Motor neuron (in vitro differentiated cells): ENCODE measurements at places on chromosomes 6 and 20.

GRCh38 chr6:28648035-28648877 is 122.6 kb downstream of the GPX5 start:
- ATAC-seq = peak; percentile 87

DNA sequence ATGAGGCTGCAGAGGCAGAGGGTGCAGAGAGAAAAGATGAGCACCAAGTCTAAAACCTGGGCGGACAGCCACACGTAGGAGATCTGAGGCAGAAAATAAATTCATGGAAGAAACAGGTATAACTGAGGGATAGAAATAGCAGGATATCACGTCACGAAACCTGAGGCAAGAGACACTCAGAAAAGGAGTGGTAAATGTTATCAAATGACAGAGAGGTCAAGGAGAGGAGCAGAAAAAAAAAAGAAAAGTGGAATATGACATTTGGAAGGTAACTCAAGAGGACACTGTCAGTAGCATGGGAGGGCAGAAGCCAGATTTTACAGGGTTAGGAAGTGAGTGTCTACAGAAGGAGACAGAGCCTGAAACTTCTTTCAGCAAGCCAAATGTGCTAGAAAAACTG is 84.2 kb upstream of the FBXL4 start:
- no peak for ATAC-seq

DNA sequence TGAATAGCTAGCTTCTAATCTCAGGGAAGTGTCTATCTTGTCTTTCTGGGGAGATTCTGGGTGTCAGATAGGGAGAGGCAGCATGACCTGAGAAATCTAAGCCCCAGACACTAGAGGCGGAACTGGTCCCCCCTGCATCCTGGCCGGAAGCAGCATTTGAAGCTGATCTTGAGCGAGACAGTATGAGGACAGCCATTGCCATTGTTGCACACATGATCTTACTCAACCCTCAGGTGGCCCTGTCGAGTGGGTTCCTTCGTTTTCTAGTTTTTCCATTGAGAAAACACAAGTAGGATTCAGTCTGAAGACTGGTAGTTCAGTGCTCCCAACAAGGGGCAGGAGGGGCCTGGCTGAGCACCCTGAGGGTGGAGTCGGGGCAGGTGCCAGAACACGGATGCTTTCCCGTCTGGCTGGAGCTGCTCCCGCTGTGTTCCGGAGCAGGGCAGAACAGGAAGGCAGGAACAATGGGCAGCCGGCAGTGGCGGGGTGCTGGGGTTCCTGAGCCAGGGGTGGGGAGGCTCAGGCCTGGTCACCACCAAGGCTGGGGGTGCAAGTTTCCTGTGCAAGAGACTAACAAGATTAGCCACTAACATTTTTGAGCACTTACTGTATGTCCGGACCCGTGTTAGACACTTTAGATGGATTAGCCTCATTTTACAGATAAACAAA is 7.9 kb upstream of the SDCBP2 start:
- ATAC-seq = peak; percentile 41

DNA sequence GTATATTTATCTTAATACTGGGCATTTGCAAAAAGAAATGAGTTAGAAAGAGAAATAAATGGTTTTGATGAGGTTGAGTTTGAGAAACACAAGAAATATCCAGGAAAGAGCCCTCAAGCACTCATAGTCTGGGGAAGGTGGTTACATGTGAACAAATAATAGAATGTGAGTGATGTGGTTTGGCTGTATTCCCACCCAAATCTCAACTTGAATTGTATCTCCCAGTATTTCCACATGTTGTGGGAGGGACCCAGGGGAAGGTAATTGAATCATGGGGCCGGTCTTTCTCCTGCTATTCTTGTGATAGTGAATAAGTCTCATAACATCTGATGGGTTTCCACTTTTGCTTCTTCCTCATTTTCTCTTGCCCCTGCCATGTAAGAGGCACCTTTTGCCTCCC is 334.1 kb downstream of the COL12A1 start:
- no peak for ATAC-seq

DNA sequence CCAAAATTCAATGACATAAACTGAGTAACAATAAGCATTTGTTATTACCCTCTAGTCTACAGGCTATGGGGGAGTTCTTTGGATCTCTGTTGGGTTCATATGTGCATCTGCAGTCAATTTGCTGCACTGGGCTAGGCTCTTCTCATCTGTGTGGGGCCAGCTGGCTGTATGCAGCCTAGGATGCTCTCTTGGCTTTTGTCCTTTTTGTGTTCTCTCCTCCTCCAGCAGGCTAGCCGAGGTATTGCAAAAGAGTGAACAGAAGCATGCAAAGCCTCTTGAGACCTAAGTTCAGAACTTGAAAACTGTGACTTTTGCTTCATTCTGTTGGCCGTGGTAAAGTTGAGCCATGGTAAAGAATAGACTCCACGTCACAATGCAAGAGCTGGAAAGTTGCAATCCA is 62.8 kb upstream of the FOXO3 start:
- peak; percentile 70 for ATAC-seq

- ATAC-seq = no peak
Measured at GRCh38 chr6:53983301-53983700, 127.9 kb upstream of the MLIP start.

DNA sequence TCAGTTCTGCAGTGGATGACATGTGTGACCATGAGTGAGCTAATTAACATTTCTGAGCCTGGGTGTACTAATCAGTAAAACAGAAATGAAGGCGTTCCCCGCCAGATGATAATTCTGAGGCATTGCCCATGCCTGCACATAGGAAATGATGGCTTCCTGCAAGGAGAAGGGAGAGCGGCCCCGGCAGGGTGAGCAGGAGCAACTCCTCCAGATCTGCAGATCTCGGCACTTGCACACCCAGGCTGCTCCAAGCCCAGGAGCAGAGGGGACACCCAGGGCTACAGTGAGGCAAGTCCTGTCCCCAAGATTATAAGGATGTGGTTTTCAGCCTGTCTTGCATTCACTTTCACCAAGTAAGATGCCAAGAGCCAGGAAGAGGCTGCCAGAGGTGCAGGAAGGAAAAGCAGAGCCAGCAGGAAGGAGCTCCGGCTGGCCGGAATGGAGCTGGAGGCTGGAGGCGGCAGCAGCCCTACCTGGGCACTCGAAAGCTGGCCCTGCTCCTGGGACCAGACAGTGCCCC is 177.5 kb upstream of the CST7 start:
- ATAC-seq = no peak

DNA sequence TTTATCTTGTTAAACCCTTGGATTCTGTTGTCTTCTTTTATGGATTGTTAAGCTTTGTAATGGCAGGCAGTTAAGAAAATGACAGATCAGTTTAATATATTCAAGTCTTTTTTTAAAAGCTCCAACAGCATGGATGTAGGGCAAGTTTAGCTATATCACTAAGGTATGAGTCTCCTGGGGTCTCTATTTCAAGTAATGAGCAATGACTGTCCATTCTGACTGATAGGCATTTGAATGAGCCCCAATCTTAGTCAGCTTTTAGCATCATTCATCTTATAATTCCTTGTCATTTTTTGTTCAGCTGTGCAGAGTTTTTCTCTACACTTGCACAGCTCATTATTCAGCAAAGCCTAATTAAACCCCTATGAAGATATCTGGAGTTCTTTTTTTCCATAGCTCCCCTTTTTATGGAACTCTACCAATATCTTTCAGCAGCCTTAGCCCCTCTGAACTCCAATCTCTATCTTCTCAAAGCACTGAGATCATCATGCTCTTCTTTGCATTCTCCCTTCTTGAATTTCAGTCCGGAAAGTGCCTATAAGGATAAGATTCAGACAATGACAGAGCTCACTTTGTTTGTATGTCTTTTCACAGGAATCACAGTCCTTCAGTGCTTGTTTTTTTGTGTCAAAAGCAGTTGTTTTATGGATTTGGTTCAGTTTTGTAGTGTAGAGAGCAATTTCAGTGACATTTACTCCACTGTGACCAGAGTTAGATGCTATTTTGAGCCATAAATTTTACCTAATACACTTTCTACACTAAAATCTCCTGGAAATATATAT is 97.2 kb upstream of the DOK5 start:
- ATAC-seq = peak; percentile 87

- no peak for ATAC-seq
Measured at GRCh38 chr6:43776115-43776798, 6.2 kb downstream of the VEGFA start.

GRCh38 chr20:10954908-10955580 is 281.2 kb upstream of the JAG1 start:
- ATAC-seq = no peak

DNA sequence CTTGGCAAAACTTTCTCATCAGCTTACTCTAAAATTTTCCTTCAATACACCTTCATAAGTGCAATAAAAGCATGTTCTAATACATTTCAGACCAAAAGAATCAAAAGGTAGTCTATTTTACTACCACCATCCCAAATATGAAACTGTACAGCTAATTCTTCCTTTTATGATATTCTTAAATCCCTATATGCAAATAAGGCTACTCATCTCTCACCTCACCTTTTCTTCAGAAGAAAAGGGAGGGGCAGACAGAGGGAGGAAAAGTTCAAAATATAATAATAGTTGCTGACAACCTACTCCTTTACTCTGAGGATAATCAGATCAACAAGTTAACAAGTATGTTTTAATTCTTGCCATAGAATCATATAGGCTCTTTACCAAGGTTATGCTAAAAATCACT is 7.4 kb downstream of the C6orf120 start:
- ATAC-seq = no peak

GRCh38 chr20:40291493-40292135 is 397.4 kb downstream of the MAFB start:
- ATAC-seq = no peak

DNA sequence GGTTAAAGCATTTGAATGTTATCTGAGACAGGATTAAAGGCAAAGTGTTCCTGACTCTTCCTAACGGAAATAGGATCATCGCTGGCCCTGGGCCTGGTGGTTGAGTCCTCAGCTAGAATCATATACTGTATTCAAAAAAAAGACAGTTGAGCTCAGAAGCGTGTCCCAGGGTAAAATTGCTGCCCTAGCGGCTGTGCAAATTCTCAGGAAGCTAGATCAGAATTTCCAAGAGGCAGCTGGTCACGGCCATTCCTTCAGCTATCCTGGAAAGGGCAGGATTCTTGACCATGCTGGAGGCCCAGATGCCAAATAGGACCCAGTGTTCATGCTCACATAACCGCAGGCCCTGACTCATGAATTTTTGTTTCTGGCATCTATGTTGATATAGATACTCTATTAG is 67.4 kb downstream of the STMND1 start:
- ATAC-seq = no peak

DNA sequence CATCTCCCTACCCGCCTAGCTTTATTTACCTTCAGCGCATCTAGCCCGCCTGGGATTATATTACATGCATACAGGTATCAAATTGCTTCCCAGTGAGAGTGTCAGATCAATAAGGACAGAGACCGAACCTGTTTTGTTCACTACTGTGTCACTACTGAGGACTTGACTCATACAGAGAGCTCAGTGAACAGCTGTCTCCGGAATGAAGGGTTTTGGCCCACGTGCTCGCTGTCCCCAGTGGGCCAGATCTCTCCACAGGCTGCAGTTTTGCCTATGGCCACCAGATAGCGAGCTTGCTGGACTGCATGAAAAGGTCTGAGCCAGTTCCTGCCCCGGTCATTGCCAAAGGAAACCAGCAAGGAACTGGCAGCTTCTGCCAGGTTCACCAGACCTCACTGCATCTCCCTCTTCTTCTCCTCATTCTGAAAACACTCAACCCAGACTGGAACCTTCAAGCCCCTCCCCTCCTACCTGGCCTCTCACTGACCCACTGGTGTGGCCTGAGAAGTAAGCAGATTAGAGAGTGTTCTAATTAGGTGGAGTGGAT is 150.8 kb downstream of the ZMYND8 start:
- ATAC-seq = peak; percentile 89

- no peak for ATAC-seq
Measured at GRCh38 chr6:35919085-35919826, 1.6 kb downstream of the SRPK1 start.

- no peak for ATAC-seq
Measured at GRCh38 chr20:623704-624103, 13.6 kb upstream of the TCF15 start.

DNA sequence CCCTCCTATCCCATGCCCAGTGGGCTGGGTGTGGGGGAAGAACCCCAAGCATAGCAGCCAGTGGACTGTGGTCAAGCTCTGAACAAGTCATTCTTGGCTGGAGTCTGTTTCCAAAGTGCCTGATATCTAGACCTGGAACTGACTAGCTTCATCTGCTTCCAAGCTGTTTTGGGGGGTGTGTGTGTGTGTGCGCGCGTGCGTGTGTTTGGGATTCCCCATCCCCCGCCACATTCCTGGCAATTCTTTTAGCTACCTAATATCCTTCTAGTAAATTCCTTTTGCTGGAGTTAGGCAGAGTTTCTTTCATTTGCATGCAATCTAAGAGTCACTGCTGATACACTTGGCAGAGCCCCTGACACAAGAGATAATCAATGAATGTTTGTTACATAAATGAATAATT is 7.8 kb downstream of the PAK5 start:
- no peak for ATAC-seq

GRCh38 chr6:89411145-89412070 is 665 bp downstream of the RRAGD start:
- peak; percentile 64 for ATAC-seq

GRCh38 chr20:5080384-5080877 is 39.3 kb downstream of the PCNA start:
- ATAC-seq = no peak

- ATAC-seq = no peak
Measured at GRCh38 chr20:32570401-32571190, 14.5 kb downstream of the NOL4L start.

- no peak for ATAC-seq
Measured at GRCh38 chr20:24584538-24585356, 115.3 kb downstream of the SYNDIG1 start.

- ATAC-seq = peak; percentile 41
Measured at GRCh38 chr6:41306187-41306854, 19.8 kb upstream of the TREM1 start.

GRCh38 chr20:61789329-61789728 is 276.4 kb downstream of the TAF4 start:
- ATAC-seq = no peak

- no peak for ATAC-seq
Measured at GRCh38 chr6:116018976-116019375, 41.7 kb downstream of the FRK start.

DNA sequence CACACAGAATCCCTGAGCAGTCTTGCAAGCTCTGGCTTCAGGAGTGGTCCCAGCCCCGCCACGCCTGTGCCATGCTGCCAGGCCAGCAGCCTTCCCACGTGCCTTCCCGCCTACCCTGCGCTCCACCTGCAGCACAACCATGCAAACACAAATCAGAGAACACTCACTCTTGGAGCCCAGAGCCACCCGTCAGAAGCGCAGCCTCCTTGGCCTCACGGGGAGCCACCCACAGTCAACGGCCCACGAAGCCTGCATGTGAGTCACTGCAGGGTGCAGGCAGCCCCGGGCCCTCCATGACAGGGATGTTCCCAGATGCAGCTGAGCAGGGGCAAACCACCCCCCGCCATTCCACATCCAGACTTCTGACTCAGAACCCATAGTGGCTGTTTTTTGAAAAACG is 217.0 kb downstream of the DLL1 start:
- ATAC-seq = no peak
